ENCODE measurements at places on chromosomes 12 and 14.
A peak's percentile ranks its signal among the peaks of the same experiment; 100 is the strongest.

GRCh38 chr12:38872156-38872555 lies 33.2 kb downstream of the CPNE8 start:
- no peak for DNase-seq

DNA sequence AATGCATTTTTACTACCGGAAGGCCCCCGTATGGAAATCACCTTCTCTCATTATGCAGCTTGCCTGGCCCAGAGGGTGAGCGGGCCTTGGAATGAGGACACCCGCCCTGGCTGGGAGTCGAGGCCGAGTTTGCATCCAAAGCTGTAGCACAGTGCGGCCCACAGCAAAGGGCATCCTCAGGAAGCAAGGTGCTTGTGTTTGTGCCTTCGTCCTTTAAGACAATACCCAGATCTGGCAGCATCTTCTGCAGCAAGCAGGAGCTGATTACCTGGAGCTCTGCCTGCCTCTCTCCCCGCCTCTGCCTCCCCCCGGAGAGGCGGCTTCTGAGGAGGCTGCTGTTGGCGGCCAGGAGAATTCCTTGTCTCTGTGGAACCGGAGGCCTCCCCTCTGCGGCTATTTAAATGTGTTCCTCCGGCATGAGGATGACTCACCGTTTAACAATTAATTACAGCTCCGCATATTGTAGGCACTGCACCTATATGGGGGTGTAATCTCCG lies 145.3 kb downstream of the CACNA1C start:
- no peak for DNase-seq

DNA sequence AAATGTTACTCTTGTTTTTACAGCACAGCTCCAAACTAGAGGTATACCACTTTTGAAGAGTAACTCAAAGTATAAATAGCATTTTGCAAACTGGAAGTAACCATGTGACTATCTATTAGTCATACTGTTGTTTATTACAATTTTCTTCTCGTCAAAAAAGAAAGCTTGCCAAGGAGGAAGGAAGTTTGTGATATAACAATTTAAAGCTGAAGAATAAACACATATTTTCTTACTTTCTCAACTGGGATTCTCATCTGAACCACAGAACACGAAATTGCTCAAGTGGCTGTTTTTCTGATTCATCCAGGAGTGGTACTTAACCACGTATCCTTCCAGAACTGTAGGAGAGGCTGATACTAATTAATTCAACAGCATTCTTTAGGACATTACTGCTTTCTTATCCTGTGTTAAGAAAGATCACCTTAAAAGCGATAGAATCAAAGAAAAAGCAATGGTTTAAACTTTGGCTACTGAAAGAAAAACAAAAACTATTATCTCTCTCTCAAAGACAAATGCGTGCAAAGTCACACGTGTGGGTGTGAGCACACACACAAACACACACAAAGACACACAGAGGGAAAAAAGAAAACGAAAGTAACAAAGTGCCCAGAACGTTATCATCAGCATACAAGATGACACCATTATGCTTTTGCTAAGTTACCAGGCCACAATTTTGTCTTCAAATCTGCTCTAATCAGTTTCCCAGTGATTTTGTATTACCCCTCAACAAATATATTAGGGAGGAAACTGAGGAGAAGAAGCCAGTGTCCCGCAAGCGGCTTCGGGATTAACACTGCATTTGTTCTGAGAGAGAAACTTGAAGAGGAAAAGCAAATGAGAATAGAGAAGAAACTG lies at the start of gene CLEC2B:
Gene CLEC2B (minus strand): TSS at position 48 of the 855 bp plus-strand sequence.
- peak; percentile 27 for DNase-seq

DNA sequence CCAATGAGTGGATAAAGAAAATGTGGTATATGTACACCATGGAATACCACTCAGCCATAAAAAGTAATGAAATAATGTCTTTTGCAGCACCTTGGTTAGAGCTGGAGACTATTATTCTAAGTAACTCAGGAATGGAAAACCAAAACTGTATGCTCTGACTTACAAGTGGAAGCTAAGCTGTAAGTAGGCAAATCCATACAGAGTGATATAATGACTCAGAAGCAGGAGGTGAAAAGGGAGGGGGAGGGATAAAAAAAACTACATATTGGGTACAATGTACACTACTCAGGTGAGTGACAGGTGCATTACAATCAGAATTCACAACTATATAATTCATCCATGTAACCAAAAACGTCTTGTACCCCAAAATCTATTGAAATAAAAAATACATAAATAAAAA lies 15.1 kb upstream of the CLEC1A start:
- no peak for DNase-seq

GRCh38 chr12:91053951-91054715 lies 3.7 kb downstream of the KERA start:
- peak; percentile 5 for DNase-seq

- DNase-seq, result no peak
Observed at GRCh38 chr12:38775457-38775856, 129.9 kb downstream of the CPNE8 start.

- no peak for DNase-seq
Observed at GRCh38 chr12:92020983-92021665, 124.5 kb downstream of the BTG1 start.

GRCh38 chr12:111024205-111024801 lies 103.9 kb upstream of the MYL2 start:
- peak; percentile 77 for DNase-seq

GRCh38 chr12:62769076-62769619 lies 165.8 kb downstream of the PPM1H start:
- DNase-seq, result no peak

GRCh38 chr12:42172441-42173210 lies 28.0 kb upstream of the GXYLT1 start:
- DNase-seq, result no peak

GRCh38 chr14:23286020-23286901 lies at the start of gene HOMEZ:
Gene HOMEZ (minus strand): TSS chr14:23286132. CDS start chr14:23285952, 180 bp downstream.
- DNase-seq, result peak; percentile 99

- peak; percentile 61 for DNase-seq
Observed at GRCh38 chr14:36515105-36515593, 4.9 kb downstream of the NKX2-1 start.

DNA sequence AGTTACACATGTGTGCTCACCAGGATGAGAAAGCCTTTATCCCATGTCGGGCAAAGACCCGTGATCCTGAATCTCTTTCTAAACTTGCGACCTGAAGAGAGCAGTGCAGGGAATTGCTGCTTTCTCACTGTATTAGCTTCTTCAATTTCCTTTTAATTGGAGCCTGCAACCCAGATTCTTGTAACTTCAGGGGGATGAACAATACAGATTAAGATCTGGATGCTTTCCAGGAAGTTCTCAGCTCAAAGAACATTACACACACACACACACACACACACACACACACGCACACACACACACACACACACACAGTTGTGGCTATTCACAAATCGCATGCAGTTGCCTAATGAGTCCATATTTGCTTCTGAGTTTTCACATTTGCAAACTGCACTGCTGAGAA lies 268.3 kb downstream of the NPAS3 start:
- peak; percentile 70 for DNase-seq

- DNase-seq, result peak; percentile 69
Observed at GRCh38 chr14:65164068-65164824, 61.9 kb upstream of the MAX start.

DNA sequence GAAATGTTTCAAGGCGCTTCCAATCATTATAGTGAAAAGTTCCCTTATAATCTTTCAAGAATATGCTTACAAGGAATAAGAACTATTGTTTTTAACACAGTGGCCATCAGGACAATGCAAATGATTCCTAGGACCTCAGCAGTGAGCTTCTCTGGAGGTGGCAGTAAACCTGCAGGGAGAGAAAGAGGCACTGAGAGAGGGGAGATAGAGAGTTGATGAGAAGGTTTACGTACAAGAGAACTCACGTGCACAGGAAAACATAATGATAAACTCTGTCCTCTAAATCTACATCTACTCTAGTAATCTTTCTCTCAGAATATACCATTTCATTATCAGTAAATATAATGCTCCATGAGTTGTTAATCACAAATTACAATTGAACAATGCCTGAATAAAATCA lies 715 bp downstream of the KLRC4 start:
- no peak for DNase-seq

DNA sequence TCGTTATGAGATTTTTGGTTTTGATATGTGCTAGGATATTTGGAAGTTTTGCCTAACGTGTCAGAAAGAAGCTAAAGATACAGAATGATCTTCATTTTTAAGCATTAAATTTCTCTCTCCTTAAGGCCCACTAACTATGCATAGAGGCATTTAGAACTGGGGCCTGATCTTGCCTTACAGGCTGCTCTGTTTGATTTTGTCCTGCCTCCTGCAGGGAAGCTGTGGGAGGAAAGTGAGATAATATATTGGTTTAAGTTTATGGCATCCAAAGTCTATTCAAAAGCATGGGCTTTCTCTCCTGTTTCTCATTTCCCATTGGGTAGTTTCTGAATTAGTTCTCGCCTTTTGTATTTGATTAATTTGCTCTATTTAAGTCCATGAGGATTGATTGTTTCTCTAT lies 250.3 kb upstream of the FBXO33 start:
- DNase-seq, result no peak

- peak; percentile 11 for DNase-seq
Observed at GRCh38 chr14:68363843-68364767, 428.8 kb downstream of the ZFP36L1 start.

DNA sequence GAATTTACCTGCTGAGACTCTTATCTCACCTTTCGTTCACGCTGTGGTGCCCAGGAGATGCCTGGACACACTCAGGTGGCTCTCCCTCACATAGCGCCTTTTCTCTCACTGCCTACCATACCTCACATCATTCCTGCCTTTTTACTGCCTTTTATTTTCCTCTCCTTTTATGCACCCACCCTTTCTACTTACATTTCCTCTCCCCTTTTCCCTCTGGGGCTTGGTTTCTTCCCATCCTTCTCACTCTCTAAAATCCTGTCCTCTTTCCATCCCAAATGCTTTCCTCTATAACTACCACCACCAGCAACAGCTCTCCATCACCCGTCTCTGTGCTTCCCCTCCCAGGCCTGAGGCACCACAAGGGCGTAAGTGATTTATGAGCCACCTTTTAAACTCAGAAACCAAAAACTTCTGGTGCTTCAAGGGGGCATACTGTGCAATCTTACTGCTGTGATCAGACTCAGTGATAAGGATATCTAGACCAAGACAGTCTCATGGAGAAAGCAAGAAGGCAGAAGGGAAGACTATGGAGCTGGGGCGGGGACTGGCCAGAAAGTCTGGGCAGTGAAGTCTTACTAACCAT lies 32.7 kb upstream of the SMUG1 start:
- no peak for DNase-seq

- DNase-seq, result no peak
Observed at GRCh38 chr12:46359667-46360280, 12.8 kb downstream of the SLC38A2 start.

- no peak for DNase-seq
Observed at GRCh38 chr12:51527966-51528365, 63.1 kb upstream of the SCN8A start.

DNA sequence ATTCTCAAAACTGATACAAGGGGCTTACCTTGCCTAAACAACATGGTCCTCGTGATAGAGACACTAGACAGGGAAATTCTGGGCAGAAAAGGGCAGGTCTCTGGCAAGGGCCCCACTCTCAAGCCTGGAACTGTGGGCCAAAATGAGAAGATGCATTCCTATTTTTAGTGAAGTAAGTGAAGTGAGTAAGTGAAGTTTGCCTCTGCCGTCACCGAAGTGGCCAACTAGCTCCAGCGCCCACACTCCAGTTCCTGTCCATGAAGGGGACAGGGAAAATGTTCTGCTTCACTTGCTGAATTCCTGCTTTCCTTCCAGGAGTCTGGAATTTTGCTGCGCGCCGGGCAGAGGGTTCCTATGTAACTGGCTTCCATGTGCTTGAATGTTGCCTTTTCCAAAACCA lies 1035.6 kb upstream of the TMEM132C start:
- no peak for DNase-seq

- no peak for DNase-seq
Observed at GRCh38 chr12:124380796-124381455, 86.0 kb downstream of the RFLNA start.

- DNase-seq, result no peak
Observed at GRCh38 chr12:51639361-51639760, 48.3 kb downstream of the SCN8A start.

DNA sequence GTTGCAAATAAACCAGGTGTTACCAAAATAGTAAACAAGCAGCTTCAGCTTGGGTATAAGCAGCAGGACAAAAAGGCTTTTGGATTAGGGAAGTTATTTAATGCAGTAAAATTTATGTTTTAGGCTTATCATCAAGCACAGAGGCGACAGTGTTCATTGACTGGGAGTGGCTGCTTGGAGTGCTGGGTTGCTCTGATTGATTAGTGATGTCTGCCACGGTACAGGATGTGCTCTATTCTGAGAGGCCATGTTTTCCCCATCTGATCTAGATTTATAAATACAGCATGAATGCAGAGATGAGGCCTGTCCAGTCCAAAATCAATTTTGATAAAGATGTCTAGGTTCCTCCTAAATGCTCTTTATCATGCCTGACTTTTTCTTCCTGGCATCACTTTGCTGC lies 83.5 kb downstream of the MAP1LC3B2 start:
- DNase-seq, result no peak

DNA sequence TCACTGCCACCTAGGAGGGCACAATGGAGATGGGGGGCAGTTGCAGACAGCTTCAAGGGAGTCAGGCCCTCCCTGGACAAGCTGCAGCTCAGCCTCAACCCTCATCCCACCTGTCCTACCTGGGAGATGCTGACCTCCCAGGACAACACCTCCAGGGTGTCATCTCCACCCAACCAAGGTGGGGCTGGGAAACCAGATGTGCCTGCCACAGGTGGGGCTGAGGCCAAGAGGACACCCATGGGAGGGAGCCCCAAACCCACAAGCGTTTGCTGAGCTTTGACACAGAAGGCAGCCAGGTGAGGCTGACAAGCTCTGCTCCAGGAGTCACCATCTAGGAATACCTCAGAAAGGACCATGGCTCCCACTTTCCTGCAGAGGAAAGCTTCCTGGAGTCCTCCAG lies 31.5 kb downstream of the ZFP36L1 start:
- no peak for DNase-seq

DNA sequence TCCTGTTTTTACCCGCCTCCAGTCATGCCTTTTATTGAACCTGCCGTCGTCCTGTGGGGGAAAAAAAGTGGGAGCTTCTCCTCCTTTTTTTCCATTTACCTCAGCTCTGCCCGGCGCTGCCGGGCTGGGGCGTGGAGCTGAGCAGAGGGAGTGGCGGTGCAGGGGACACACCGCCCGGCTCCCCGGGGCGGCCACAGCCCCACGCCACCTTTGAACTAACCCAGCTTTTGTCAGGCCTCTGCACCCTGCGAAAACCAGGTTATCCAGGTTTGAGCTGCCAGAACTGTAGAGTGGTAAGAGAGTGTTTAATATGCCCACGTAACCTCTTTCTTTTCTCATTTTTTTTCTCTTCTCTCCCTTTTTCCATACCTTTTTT lies 161.0 kb upstream of the FKBP4 start:
- no peak for DNase-seq

- DNase-seq, result peak; percentile 53
Observed at GRCh38 chr12:106303202-106303820, 778 bp downstream of the TCP11L2 start.

DNA sequence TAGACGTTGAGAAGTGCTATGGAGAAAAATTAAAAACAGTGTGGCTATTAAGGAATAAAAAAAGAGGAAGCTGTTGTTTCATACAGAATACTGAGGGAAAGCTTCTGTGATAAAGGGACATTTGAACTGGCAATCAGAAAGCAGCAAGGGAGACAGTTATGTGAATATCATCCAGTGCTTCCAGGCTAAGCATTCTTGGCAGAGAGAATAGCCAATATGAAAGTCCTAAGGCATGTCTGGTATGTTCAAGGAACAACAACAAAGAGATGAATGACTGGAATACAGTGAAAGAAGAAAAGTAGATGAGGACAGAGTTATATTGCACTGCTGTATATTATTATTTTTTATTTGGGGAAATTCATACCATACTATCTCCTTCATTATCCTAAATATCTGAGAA lies 23.9 kb downstream of the SCAF11 start:
- DNase-seq, result no peak
